Fibroblast of lung (primary cell): ENCODE measurements at places on chromosomes 4 and X.
A peak's percentile ranks its signal among the peaks of the same experiment; 100 is the strongest.

DNA sequence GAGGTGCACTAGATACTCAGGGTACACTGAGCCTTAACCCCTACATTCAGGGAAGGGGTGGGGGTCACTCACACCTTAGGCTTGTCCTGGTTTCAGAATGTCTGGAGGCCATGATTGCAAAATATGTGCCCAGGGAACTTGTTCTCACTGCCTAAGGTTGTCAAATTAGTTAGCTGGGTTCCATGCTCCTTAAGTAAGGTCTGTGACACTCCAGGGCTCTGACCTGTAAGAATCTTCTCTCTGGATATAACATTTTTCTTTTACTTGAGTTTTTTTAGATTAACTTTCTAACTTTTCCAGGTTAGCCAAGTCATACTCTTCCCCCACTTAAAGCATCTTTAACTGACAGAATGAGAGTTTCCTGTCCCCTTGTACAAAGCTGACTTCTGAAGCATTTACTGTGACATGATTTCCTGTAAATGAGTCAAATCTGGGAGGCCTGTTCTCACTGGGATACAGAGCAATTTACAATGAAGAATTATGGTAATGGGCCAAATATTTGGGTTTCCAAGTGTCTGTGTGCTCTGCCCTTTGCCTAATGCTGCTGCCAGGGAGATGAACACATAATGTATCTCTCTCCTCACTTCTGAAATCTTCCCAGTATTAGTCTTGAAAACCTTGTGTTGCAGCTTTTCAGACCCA is 101.7 kb downstream of the GATB start:
- peak; percentile 34 for DNase-seq

DNA sequence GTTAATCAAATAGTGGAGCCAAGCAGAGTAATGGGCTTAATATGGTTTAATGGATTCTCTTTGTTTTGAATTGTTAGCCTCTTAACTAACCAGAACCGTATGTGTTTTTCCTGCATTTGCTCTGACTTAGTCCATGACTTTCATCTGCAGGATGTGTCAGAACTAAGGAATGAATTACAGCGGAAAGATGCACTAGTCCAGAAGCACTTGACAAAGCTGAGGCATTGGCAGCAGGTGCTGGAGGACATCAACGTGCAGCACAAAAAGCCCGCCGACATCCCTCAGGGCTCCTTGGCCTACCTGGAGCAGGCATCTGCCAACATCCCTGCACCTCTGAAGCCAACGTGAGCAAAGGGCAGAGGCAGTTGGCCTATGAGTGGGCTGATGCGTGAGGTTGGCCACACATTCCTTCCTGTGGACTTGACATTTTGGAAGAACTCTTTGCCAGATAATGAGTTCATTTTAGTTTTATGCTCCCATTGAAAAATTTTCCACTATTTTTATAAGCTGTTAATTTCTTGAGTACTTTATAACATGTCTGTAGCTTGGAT is 9.1 kb downstream of the MED28 start:
- DNase-seq = peak; percentile 43

- no peak for DNase-seq
These were observed 119.0 kb upstream of the HCCS start for GRCh38 chrX:10992110-10992509.

DNA sequence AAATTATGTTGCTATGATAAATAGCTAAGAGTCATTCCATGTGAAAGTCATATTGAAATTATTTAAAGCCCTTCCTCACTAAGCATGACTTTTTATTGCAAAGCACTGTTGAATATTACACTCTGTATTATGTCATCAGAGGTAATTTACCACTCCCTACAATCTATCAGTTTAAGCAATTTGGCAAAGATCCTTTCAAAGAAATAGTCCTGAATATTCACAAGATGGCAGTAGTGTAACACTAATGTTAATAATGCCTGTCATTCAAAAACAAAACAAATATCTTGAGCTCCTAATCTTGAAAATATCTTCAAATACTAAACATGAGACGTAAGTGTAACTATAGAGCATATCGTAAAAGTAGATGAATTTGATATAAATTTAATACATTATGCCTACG is 208.6 kb upstream of the TECRL start:
- no peak for DNase-seq

DNA sequence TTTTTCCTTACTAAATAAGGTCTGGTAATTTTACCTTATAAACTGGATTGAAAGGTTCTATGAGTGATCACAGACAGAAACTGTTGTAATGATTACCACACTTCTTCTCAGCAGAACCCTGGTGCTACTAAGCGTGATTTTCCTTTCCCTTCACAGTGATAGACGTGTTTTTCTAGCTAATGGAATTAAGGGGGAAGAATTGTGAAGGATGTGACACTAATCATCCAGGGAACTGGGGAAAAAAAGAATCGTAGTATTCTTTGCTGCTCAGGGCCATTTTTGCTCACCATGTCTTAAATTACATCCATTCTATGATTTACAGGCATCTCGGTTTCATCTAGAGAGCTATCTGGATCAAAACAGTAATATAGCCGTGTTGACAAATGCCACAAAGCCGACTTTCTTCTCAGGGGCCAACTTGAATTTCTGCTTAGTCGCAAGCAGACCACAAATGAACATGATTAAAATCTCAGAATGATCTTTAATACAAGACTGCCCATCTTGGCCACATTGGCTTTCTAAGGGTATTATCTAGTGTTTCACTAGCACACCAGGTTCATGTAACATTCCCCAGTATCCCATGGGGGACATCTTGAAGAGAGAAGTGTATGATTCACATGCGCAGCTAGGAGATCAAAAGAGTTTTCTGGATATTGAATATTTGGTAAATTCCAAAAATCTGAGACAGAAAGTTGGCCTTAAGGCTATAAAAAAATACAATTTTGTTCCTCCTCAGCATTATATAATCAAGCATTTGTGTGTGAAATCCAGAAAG is 154.0 kb downstream of the UGT8 start:
- no peak for DNase-seq

DNA sequence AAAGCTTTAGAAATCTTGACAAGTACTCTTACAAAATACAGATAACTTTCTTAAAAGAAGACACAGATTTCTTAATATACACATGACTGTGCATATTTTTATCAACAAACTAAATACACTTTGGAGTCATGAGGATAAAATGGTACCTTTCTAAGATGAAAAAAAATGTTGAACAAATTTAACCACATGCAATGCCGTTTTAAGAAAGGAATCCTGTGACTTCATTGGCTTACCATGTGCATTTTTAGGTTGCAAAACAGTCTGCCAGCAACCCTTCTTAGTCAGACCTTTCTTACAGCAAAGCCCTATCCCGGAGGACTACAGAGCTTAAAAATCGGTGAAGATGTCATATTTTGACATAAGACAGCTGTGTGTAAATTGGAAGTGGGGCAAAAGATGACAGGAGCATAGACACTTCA is 51.7 kb downstream of the GASK1B start:
- DNase-seq = peak; percentile 99

GRCh38 chr4:82136161-82136801 is 237.5 kb downstream of the HNRNPD start:
- DNase-seq = no peak

DNA sequence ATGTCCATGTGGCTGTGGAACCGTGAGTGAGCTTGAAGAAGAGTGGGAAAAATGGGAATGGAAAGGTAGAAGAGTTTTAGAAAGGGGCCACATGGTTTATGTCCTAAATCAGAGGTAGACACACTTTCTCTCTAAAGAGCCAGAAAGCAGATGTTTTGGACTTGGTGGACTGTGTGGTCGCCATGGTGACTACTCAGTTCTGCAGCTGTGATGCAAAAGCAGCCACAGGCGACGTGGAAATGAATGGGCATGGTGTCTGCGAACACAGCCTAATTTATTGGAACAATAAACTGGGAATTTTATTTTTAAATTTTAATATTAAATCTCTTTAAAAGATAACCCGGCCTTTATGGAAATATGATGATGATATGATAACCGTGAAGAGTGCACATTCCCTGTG is 386.0 kb upstream of the FAT1 start:
- no peak for DNase-seq

DNA sequence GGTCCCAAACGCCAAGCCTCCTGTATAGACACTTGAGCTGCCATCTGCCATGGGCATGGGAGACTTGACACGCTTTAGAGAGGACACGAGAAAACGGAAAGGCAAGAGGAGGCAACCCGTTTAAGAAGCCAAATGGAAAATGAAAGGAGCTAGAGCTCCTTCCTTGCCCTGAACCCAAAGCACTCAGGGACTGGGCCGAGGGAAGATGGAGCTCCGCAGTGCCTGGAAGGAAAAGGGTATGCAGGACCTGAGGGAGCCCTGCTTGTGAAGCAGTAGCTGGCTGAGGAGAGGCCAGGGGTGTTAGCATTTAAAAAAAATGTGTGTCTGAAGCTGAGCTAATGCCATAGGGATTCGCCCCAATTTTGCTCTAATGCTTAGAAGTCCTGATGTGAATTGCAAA is 15.1 kb downstream of the MCF2 start:
- no peak for DNase-seq

- DNase-seq = no peak
These were observed 322.4 kb downstream of the ARHGAP10 start for GRCh38 chr4:148054275-148054674.

- DNase-seq = peak; percentile 87
These were observed 37.7 kb downstream of the NHS start for GRCh38 chrX:17412692-17413091.

GRCh38 chr4:3262208-3263052 is 13.5 kb downstream of the MSANTD1 start:
- DNase-seq = no peak

- no peak for DNase-seq
These were observed 151.3 kb downstream of the USP46 start for GRCh38 chr4:52507774-52508173.

- no peak for DNase-seq
These were observed 70.9 kb upstream of the UGT2B7 start for GRCh38 chr4:69025191-69025998.

DNA sequence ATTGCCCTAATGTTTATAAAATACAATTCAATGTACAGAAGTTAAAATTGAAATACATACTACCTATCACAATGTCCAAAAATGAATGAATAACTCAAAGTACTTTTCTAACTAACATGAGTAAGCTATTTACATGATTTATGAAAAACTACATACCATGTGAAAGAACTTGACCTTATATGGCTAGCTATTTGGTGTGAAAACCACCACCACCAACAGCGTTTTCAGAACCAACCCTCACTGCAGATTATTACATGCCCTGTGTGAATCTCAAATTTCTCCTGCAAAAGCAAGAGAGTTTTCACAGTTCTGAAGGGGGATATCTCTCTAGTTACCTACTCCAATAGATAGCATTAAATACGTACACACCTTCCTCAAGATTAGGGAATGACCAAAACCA is 198.5 kb downstream of the SPATA18 start:
- DNase-seq = no peak

- DNase-seq = no peak
These were observed 3.6 kb upstream of the MAGED1 start for GRCh38 chrX:51889851-51890250.

DNA sequence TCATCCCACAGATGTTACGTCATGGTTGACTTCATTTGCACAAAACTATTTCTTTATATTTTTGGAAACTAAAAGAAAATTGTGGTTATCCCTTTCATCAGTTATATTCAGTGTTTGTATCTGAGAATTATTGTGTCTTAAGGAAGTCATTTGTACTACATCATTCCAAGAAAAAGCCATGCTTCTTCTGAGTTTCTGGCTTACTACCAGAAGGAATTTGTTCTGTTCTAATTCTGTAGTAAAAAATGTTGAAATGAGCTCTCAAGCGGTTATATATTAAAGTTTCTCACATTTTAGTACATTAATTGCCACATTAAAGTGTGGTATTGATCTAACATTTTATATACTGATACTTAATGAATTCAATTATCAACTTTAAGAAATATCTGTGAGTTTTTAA is 1844.5 kb downstream of the PCDH7 start:
- no peak for DNase-seq

GRCh38 chr4:158211222-158211621 is 936 bp downstream of the TMEM144 start:
- no peak for DNase-seq

DNA sequence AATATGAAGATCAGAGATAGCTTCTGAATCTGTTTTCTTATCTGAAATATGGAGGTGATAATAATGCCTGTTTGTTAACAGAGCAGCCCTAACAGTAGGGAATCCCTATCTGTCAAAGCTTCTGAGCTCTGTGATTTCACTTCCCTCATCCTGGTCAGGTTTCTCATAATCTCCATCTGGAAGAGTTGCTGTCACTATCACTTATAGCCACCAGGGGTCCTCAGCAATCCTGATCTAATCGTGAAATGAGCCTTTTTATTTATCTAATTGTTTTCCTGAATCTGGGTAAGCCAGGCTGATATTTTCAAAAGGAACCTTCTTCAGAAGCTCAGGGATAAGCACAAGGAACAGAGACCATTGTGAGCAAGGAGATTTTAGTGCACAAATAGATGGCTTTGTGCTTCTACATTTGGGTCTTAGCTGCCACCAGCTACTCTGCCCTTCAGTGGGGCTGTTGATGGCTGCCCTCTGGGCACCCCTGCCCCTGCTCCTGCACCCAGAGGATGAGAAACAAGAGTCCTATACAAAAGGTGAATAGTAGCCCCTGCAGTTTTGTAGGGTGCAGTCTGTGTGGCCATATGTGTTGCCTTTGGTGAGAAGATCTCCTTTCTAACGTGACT is 196.4 kb upstream of the RADX start:
- DNase-seq = peak; percentile 11

DNA sequence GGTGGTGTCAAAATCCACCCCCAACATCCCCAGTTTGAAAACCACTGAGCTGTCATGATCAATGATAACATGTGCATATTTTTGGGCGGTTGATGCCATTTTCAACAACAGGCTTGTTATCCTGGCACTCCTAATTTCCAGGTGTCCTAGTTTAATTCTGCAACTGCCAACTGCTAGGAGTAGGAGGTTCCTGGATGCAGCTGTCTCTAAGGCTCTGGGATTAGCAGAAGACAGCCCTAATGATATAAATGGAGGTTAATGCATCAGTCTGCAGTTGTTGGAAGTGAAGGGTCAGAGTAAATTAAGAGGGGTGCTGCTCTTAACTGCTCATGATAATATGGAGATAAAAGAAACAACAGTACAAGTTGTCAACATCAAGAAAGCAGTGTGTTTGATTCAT is 23.8 kb downstream of the ARFIP1 start:
- no peak for DNase-seq

DNA sequence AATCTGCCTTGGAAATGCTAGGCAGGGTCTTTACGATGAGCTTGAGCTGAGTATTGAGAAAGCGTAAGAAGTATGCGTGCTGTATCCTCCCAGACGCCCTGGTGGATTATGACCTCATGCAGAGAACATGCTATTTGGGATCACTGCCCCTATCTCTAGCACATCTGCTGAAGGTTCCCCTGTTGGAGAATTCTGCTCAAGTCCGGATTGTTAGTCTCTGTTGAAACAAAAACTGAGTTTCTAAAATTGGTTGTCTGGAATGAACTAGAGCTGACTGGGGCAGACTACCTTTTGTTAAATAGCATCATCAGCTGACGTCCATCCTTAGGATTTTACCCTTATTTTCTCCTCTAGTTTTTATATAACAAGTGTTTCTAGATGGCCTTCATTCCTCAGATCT is 7.5 kb downstream of the FHDC1 start:
- no peak for DNase-seq

DNA sequence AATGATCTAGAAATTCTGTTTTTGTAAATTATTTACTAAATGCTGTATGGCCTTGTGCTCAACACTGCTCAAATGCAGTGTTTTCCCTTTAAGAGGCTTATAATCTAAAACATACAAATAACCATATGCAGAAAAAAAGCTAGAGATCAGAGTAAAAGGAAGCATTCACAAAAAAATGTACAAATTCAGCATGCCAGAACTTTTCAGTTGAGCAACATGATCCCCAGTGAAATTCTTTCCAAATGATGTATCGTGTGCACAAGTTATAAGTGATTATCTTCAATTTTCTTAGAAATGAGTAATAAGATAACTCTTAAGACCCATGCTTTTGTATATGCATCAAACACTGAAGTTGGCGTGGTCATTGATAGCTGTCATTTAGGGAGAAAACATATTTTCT is 5.0 kb downstream of the GPC3 start:
- no peak for DNase-seq
